ENCODE measurements at places on chromosomes 11 and 22.

- no peak for DNase-seq
These were observed 106.0 kb upstream of the ASPHD2 start for GRCh38 chr22:26323013-26323412.

GRCh38 chr22:22788460-22789037 lies 99.1 kb upstream of the IGLL5 start:
- no peak for DNase-seq

DNA sequence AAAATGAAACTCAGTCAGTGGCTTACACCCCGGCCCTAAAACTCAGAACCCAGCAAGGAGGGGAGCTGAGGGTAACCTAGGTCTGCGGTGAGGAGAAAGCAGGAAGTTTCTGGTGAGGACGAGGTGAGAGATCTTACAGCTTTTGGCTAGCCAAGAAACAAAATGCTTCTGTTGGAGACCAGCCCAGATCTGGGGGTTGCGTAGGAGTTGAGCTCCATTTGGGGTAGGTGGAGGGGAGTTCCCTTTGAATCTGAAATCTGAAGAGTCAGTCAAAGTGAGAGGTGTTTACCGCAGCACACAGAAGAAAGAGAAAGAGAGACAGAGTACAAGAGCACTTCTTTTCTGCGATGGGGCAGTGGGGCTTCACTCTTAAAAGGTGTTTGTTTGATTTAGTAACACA lies 29.6 kb downstream of the EHF start:
- no peak for DNase-seq

DNA sequence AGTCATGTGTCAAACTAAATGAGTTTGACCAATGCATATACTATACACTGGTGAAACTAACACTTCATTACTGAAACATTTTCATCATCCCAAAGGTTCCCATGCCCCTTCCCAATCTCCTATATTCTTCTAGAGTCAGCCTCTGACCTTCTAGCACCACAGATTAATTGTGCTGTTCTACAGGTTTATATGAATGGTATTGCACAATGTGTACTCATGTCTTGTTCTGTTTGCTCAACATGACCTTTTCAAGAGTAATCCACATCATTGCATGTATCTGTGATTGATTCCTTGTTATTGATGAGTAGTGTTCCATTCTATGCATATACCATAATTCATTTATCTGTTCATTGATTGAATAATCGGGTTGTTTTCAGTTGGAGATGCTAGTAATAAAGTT lies 7.5 kb upstream of the OR8G1 start:
- no peak for DNase-seq

GRCh38 chr11:129972611-129973010 lies 30.0 kb downstream of the PRDM10 start:
- no peak for DNase-seq
